CD4-positive, alpha-beta memory T cell (primary cell): ENCODE measurements at places on chromosomes 7 and 10. TPM values are rescaled to one million over a fixed set of nuclear protein-coding genes. Genes with fewer than 3 reads are reported as not detected.

Gene TAF5
- 7.9 TPM for total RNA-seq

Gene SKAP2
- 6.8 TPM for total RNA-seq

Gene TAS2R41
- 0.61 TPM for total RNA-seq

Gene TMEM176B
- 2.3 TPM for total RNA-seq

Gene CPA2
- not detected for total RNA-seq

Gene LOXL4
- total RNA-seq: not detected

Gene ARHGEF35
- total RNA-seq: 5.2 TPM

Gene ZNF488
- not detected for total RNA-seq

Gene HABP2
- total RNA-seq: not detected

Gene CPED1
- total RNA-seq: 0.32 TPM

Gene PKD2L1
- total RNA-seq: not detected

Gene NME8
- not detected for total RNA-seq

Gene EEPD1
- 6.3 TPM for total RNA-seq

Gene PHTF2
- 34.1 TPM for total RNA-seq

Gene PALS2
- 32.9 TPM for total RNA-seq

Gene CHN2
- 4.9 TPM for total RNA-seq

Gene CABCOCO1
- not detected for total RNA-seq

Gene PAX4
- total RNA-seq: not detected

Gene VAX1
- not detected for total RNA-seq

Gene KCNIP2
- total RNA-seq: 3.4 TPM

DNA sequence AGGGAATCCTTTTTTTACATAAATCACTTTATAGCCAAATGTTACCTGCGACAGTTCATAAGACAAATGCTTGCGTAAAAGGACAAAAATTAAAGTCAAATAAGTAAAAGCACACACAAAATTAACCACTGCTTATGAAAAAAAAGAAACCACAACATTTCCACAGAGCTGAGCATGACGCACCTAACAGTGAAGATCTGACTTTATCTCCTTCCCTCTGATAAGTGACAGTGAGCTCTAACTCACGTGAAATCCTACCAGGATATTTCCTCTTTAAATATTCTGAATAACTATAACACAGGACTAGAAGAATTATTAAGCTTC is 225.5 kb downstream of the SFMBT2 start:
- no peak overlapping the region for H3K4me3 ChIP-seq
- H3K27me3 ChIP-seq: no peaks in the 10 kb centered on the region
- H3K36me3 ChIP-seq: peaks cover 3% of the 10 kb centered on the region

DNA sequence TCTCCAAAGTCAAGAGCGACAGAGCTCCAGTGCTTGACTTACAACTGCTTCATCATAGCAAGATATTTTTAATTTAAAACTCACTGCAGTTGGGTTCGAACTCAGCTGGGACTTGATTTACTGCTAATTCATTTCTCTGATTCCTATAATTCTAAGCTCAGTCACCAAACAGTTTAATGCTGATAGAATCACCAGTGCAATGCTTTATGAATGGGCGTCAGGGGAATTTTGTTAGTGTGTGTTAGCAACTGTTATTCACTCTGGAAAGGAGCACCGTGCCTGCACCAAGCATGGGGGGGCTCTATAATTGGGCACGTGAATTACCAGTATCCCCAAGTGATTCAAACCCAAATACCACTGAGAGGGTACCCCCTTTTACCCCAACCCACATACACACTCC is 10.4 kb downstream of the PLXNA4 start:
- no peak overlapping the region for H3K27ac ChIP-seq
- peaks cover 6% of the 10 kb centered on the region for H3K27me3 ChIP-seq
- H3K4me1 ChIP-seq: no peaks in the 10 kb centered on the region
- no peak overlapping the region for H3K4me3 ChIP-seq

GRCh38 chr7:35871856-35872255 is 71.0 kb downstream of the SEPTIN7 start:
- H3K36me3 ChIP-seq: no peaks in the 10 kb centered on the region
- H3K27ac ChIP-seq: no peak overlapping the region
- DNase-seq: no peak
- H3K4me3 ChIP-seq: no peak overlapping the region
- no peaks in the 10 kb centered on the region for H3K27me3 ChIP-seq

GRCh38 chr10:27359792-27360355 is 119.3 kb upstream of the ACBD5 start:
- no peaks in the 10 kb centered on the region for H3K4me1 ChIP-seq
- H3K36me3 ChIP-seq: no peaks in the 10 kb centered on the region
- H3K27ac ChIP-seq: no peak overlapping the region
- DNase-seq: no peak
- H3K4me3 ChIP-seq: no peak overlapping the region

- H3K27ac ChIP-seq: no peak overlapping the region
- H3K36me3 ChIP-seq: no peaks in the 10 kb centered on the region
- no peaks in the 10 kb centered on the region for H3K27me3 ChIP-seq
- DNase-seq: no peak
- H3K4me1 ChIP-seq: peaks cover 66% of the 10 kb centered on the region
- no peak overlapping the region for H3K4me3 ChIP-seq
Measured at GRCh38 chr10:114825513-114826253, 4.1 kb downstream of the FHIP2A start.

- H3K36me3 ChIP-seq: no peaks in the 10 kb centered on the region
- H3K27ac ChIP-seq: no peak overlapping the region
- no peaks in the 10 kb centered on the region for H3K4me1 ChIP-seq
- no peak overlapping the region for H3K4me3 ChIP-seq
- no peak for DNase-seq
Measured at GRCh38 chr7:16744518-16745250, 8.9 kb upstream of the TSPAN13 start.

DNA sequence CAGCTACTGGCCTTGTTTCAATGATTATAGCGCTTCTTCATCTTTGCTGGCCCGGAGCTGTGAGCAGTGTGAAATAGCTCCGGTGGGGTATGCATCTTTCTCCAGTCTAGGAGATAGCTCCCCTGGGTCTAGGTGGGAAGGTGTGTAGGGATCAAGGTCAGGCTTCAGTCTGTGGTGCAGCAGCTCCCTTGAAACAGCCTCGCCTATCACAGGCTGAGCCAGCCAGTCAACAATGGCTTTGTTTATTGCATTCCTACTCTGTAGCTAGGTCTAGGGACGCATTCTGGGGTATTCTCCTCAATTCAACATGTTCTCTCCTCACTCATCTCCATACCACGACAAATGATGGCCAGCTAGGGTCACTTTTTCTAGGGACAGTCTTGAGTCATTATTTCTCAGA is 646.8 kb upstream of the IGFBP3 start:
- no peak for DNase-seq
- no peaks in the 10 kb centered on the region for H3K4me1 ChIP-seq
- H3K36me3 ChIP-seq: no peaks in the 10 kb centered on the region
- no peaks in the 10 kb centered on the region for H3K27me3 ChIP-seq
- no peak overlapping the region for H3K27ac ChIP-seq
- H3K4me3 ChIP-seq: no peak overlapping the region

DNA sequence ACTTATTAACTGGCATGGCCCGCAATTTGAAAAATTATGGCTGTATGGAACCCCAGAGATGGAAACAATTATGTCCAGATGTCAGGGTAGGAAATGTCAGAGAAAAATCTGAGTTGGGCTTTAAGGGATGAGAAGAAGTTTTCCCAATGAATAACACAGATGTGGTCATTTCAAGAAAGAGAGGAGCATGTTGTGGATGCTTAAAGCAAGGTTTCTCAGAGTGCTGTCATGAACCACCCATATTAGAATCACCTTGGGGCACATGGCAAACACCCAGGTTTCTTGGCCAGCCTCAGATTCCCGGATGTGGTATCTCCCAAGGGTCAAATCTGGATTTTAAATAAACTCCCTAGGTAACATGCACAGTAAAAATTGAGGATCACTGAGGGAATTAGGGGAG is 43.6 kb downstream of the LAMB4 start:
- H3K4me1 ChIP-seq: no peaks in the 10 kb centered on the region
- H3K27ac ChIP-seq: no peak overlapping the region
- DNase-seq: no peak
- H3K4me3 ChIP-seq: no peak overlapping the region

GRCh38 chr10:91511549-91512330 is 101.6 kb downstream of the HECTD2 start:
- no peak overlapping the region for H3K27ac ChIP-seq
- no peaks in the 10 kb centered on the region for H3K4me1 ChIP-seq
- H3K4me3 ChIP-seq: no peak overlapping the region

DNA sequence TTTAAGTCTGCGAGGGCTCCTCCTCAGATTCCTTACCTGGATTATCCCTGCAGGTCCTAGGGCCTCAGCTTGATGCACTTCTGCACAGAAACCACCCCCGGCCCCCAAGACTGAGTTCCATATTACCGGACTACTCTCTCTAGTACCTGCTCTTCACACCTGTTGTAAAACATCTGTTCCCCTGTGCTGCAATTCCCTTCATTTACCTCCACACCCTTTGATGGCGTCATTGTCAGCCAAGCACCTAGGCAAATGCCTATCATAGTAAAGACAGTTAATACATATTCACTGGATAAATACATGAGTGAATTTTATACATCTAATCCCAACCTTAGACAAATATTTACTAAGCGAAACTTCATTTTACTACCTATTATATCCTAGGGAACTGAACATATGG is 275.5 kb downstream of the PLXDC2 start:
- H3K27ac ChIP-seq: no peak overlapping the region
- DNase-seq: no peak
- H3K4me3 ChIP-seq: no peak overlapping the region
- H3K27me3 ChIP-seq: no peaks in the 10 kb centered on the region
- H3K36me3 ChIP-seq: no peaks in the 10 kb centered on the region
- no peaks in the 10 kb centered on the region for H3K4me1 ChIP-seq

- no peak within 1 kb of the TSS for H3K4me3 ChIP-seq
- no peak within 1 kb of the TSS for H3K27ac ChIP-seq
- peaks cover 6% of the 10 kb centered on the region for H3K4me1 ChIP-seq
- H3K27me3 ChIP-seq: peaks cover 9% of the 10 kb centered on the region
- DNase-seq: no peak
Measured at GRCh38 chr10:97771913-97772823, at the start of gene SFRP5. Gene SFRP5 (minus strand): TSS chr10:97771999. CDS start chr10:97771833, 166 bp downstream.

DNA sequence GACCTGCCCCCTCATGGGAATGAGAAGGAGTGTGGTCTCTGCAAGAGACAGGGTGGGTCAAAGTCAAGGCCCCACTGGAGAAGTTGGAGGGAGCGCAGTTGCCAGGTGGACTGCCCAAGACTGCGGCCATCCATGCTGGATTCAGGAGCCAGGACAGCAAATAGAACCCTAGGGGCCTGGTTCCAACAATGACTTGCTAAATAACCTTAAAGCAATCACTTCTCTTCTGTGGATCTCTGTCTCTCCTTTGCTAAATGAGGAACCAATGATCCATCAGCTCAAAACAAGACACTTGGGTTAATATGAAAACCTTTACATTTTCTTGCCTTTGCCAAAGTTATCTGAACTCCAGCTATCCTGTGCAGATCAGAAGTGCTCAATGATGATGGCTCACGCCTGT is 12.6 kb upstream of the YWHAG start:
- no peaks in the 10 kb centered on the region for H3K4me1 ChIP-seq
- no peak overlapping the region for H3K27ac ChIP-seq
- no peak overlapping the region for H3K4me3 ChIP-seq
- no peak for DNase-seq
- no peaks in the 10 kb centered on the region for H3K27me3 ChIP-seq
- H3K36me3 ChIP-seq: no peaks in the 10 kb centered on the region

GRCh38 chr10:124481717-124482116 is 20.1 kb downstream of the LHPP start:
- no peaks in the 10 kb centered on the region for H3K4me1 ChIP-seq
- DNase-seq: no peak
- no peaks in the 10 kb centered on the region for H3K36me3 ChIP-seq
- H3K4me3 ChIP-seq: no peak overlapping the region

GRCh38 chr10:34089253-34089652 is 725.8 kb downstream of the PARD3 start:
- no peaks in the 10 kb centered on the region for H3K36me3 ChIP-seq
- no peak for DNase-seq
- H3K4me1 ChIP-seq: no peaks in the 10 kb centered on the region
- H3K27me3 ChIP-seq: no peaks in the 10 kb centered on the region
- no peak overlapping the region for H3K27ac ChIP-seq

DNA sequence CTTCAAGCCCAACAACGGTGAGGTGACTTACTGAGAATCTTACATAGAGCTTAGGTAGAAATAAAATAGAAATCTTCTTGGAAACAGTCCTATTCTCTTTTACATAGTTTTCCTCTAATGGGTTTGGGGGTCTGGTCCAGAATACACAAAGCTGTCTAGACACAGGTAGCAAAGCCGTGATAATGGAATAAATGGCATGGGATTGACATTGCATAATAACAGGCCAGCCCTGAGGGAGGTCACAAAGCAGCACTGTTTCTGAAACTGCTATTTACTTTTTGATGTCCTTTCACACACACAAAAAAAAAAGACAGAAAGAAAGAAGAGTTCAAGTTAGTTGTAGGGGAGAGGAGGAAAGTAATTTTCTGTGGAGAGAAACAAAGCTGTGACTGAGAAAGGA is 364.8 kb upstream of the SORCS1 start:
- no peaks in the 10 kb centered on the region for H3K36me3 ChIP-seq
- H3K27ac ChIP-seq: no peak overlapping the region
- H3K27me3 ChIP-seq: no peaks in the 10 kb centered on the region

GRCh38 chr7:117010375-117011133 is 57.3 kb downstream of the ST7 start:
- H3K4me3 ChIP-seq: no peak overlapping the region
- no peak overlapping the region for H3K27ac ChIP-seq
- H3K36me3 ChIP-seq: no peaks in the 10 kb centered on the region
- H3K4me1 ChIP-seq: peaks cover 69% of the 10 kb centered on the region

DNA sequence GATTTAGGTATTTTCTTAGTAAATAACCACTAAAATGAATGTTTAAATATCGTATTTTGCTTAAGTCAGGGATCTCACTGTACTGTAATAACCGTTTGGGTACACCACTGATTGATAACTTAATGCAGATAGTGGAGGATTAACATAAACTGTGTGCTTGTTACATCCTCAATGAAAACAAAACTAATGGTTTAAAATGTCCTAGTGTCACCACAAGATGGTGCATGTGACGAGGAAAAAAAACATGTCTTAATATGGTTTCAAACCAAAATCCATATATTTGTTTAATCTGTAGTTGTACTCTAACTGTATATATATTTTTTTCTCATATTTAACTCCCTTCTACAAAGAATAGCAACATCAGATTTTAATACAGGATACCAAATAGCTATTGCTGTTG is 19.2 kb downstream of the ARMC10 start:
- H3K27me3 ChIP-seq: no peaks in the 10 kb centered on the region
- no peak overlapping the region for H3K4me3 ChIP-seq
- H3K36me3 ChIP-seq: peaks cover 6% of the 10 kb centered on the region

GRCh38 chr7:71096351-71096750 is 35.6 kb upstream of the GALNT17 start:
- no peak for DNase-seq
- no peaks in the 10 kb centered on the region for H3K36me3 ChIP-seq
- H3K27ac ChIP-seq: no peak overlapping the region
- H3K27me3 ChIP-seq: no peaks in the 10 kb centered on the region

GRCh38 chr7:33050535-33051318 is 11.8 kb downstream of the NT5C3A start:
- H3K4me3 ChIP-seq: no peak overlapping the region
- no peaks in the 10 kb centered on the region for H3K36me3 ChIP-seq
- no peaks in the 10 kb centered on the region for H3K27me3 ChIP-seq
- peak; percentile 41 for DNase-seq
- H3K4me1 ChIP-seq: peaks cover 50% of the 10 kb centered on the region
- no peak overlapping the region for H3K27ac ChIP-seq
